ENCODE measurements at places on chromosomes 6 and 20. TPM values are rescaled to one million over a fixed set of nuclear protein-coding genes. Genes with fewer than 3 reads are reported as not detected.

DNA sequence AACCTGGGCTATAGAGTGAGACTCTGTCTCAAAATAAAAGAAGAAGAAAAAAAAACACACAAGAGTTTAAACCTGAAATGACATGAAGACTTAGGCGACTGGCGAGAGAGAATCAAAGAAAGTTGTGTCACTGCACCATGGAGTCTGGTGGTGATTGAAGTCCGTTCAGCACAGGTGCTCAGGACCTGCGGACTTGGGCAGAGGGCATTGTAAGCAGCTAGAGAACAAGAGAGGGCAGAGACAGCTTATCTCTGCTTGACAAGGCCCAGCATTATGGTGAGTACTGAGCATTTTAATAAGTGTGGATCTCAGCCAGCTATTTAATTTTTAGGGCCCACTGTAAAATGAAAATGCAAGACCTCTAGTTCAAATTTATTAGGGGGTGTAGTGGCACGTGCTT, 31.5 kb downstream of the BANF2 start:
- no peak overlapping the region for H3K27ac ChIP-seq
- no peaks in the 10 kb centered on the region for H3K36me3 ChIP-seq
- no peaks in the 10 kb centered on the region for H3K27me3 ChIP-seq
- H3K4me3 ChIP-seq, result no peak overlapping the region

CRIP3 gene
- not detected for total RNA-seq

SPATA25 gene
- total RNA-seq, result 2.9 TPM

DNA sequence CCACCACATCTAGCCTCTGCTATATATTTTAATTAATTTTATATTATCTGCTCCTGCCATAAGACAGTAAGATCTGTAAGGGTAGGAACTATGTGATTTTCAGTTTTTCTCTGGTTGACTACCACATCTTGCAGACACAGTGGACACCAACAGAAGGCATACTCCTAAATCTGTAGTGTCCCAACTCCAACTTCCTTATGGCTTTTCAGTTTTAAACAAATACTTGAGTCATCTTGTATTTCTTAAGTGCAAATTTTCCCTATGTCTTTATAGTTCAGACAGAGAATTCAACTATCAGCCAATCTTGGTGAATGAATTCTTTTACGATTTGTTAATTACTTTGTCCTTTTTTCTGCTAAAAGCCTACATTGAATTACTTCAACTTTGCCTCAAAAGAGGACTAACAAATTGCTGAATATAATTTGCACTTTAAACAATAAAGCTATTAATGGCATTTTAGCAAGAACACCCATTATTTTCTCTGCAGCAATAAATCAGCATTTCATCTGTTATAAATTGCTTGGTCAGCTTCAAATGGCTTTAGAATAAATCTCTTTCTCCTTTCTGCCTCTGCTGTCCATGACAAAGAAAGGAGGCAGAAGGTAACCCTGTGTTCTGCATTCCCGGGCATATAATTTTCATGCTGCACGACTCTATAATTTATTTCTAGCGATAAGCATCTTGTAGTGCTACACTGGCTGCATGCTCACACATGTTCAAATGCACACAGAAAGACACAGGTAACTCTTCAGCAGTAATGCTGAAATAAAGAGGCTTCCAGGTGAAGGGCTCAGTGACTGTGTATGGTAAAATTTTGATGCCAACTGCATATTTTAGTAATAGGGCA, 144.8 kb downstream of the BACH2 start:
- H3K4me3 ChIP-seq, result no peak overlapping the region
- no peak overlapping the region for H3K27ac ChIP-seq
- H3K27me3 ChIP-seq, result no peaks in the 10 kb centered on the region
- H3K36me3 ChIP-seq, result no peaks in the 10 kb centered on the region
- H3K4me1 ChIP-seq, result no peaks in the 10 kb centered on the region

GGT7 gene
- total RNA-seq, result 11.0 TPM

- H3K4me1 ChIP-seq, result peaks cover 47% of the 10 kb centered on the region
- peak overlapping the region; percentile 76 for H3K27ac ChIP-seq
- no peaks in the 10 kb centered on the region for H3K36me3 ChIP-seq
- DNase-seq, result no peak
- H3K4me3 ChIP-seq, result no peak overlapping the region
- no peaks in the 10 kb centered on the region for H3K27me3 ChIP-seq
Measured at GRCh38 chr20:3933218-3933617, 44.0 kb downstream of the PANK2 start.

GRCh38 chr6:24191346-24191745, 65.3 kb downstream of the NRSN1 start:
- H3K4me3 ChIP-seq, result no peak overlapping the region
- no peak overlapping the region for H3K27ac ChIP-seq
- no peak for DNase-seq
- H3K36me3 ChIP-seq, result no peaks in the 10 kb centered on the region
- no peaks in the 10 kb centered on the region for H3K4me1 ChIP-seq

FNDC11 gene
- total RNA-seq, result not detected

PRDM13 gene
- not detected for total RNA-seq

DNA sequence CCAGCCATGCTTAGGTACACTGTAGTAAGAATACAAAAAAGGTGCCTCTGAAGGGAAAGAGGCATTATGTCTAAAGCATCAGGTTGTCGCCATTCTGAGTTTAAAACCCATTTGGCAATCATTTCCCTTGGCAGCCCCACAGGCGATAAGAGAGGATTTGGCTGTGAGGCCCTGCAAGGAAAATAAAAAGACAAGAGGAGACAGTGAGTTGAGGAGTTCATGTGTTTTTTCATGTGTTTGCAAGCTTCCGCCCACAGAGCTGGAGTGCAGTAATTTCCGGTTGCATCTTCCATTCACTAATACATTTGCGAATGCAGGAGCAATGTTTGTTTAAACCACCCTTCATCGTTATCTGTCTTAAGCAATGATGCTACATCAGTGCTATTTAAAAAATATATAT, 138.5 kb upstream of the SOX4 start:
- no peak for DNase-seq
- H3K36me3 ChIP-seq, result no peaks in the 10 kb centered on the region
- H3K27me3 ChIP-seq, result no peaks in the 10 kb centered on the region

Measured in adrenal gland (tissue), 19 donors.